ENCODE measurements at places on chromosomes 5 and 9. TPM values are rescaled to one million over a fixed set of nuclear protein-coding genes. Genes with fewer than 3 reads are reported as not detected.

C9 gene
- total RNA-seq: not detected

SLC31A2 gene
- 6.4 TPM for total RNA-seq

ELAVL2 gene
- total RNA-seq: not detected

WDR38 gene
- total RNA-seq: not detected

DNAH5 gene
- 0.67 TPM for total RNA-seq

POMT1 gene
- total RNA-seq: 23.2 TPM

IFNA13 gene
- not detected for total RNA-seq

RNF224 gene
- total RNA-seq: under 0.01 TPM

IFNB1 gene
- total RNA-seq: not detected

BAAT gene
- total RNA-seq: under 0.01 TPM

ZNF462 gene
- total RNA-seq: 5.7 TPM

PKN3 gene
- total RNA-seq: 10.4 TPM

F2RL1 gene
- 20.2 TPM for total RNA-seq

TMEM171 gene
- 3.0 TPM for total RNA-seq

PCDH12 gene
- under 0.01 TPM for total RNA-seq

NR6A1 gene
- total RNA-seq: 0.15 TPM

RNF183 gene
- total RNA-seq: not detected

SH3PXD2B gene
- total RNA-seq: 24.1 TPM

MTRR gene
- 16.4 TPM for total RNA-seq

ATOSB gene
- 11.3 TPM for total RNA-seq

ADAMTSL1 gene
- 39.1 TPM for total RNA-seq

SLC34A3 gene
- not detected for total RNA-seq

OLFML2A gene
- total RNA-seq: 4.9 TPM

SNX2 gene
- total RNA-seq: 37.9 TPM

FOXD4 gene
- 0.34 TPM for total RNA-seq

MAPK9 gene
- 15.8 TPM for total RNA-seq

KIF4B gene
- total RNA-seq: not detected

OTP gene
- not detected for total RNA-seq

ACTBL2 gene
- total RNA-seq: 0.15 TPM

INVS gene
- total RNA-seq: 12.6 TPM

DMXL1 gene
- 11.3 TPM for total RNA-seq

CER1 gene
- not detected for total RNA-seq

PAEP gene
- not detected for total RNA-seq

SH3TC2 gene
- total RNA-seq: 1.0 TPM

DRD1 gene
- not detected for total RNA-seq

ENHO gene
- not detected for total RNA-seq

DMGDH gene
- total RNA-seq: 2.5 TPM

MAMDC4 gene
- 2.5 TPM for total RNA-seq

LHX2 gene
- total RNA-seq: 0.15 TPM

SPIN1 gene
- 67.1 TPM for total RNA-seq

KIF3A gene
- 3.4 TPM for total RNA-seq

OR2V1 gene
- not detected for total RNA-seq

PCDH1 gene
- 0.15 TPM for total RNA-seq

SLIT3 gene
- 0.34 TPM for total RNA-seq

GBGT1 gene
- 2.4 TPM for total RNA-seq

AMBP gene
- total RNA-seq: not detected

TPM2 gene
- 521 TPM for total RNA-seq

DCP2 gene
- total RNA-seq: 11.1 TPM

CCNH gene
- 100 TPM for total RNA-seq

ADAMTS16 gene
- total RNA-seq: 0.30 TPM

ALDH1A1 gene
- total RNA-seq: 0.17 TPM

ANKH gene
- 7.0 TPM for total RNA-seq
